AG04450 (cell line): ENCODE measurements at places on chromosomes 5 and 9.

- no peak for DNase-seq
Measured at GRCh38 chr5:29130786-29131185, 2062.7 kb upstream of the CDH6 start.

GRCh38 chr5:151231359-151231758 lies 7.5 kb upstream of the CCDC69 start:
- no peak for DNase-seq

DNA sequence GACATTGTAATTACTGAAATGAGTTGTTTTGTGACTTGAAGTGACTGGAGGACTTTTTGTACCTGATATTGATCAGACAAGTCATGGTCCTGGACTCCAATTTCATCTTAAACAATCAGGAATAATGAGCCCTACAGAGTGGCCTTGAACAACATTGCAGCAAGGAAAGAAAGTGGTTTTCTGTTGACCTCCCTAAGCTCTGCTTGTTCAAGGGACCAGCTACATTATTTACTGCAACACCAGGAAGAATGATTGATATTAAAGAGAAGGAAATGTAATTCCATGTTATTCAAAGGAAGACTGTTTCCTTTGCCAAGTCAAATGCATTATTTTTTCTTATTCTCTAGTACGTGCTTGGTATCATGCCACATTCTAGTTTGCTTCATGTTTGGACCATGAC lies 22.6 kb downstream of the ENTREP1 start:
- DNase-seq = no peak

DNA sequence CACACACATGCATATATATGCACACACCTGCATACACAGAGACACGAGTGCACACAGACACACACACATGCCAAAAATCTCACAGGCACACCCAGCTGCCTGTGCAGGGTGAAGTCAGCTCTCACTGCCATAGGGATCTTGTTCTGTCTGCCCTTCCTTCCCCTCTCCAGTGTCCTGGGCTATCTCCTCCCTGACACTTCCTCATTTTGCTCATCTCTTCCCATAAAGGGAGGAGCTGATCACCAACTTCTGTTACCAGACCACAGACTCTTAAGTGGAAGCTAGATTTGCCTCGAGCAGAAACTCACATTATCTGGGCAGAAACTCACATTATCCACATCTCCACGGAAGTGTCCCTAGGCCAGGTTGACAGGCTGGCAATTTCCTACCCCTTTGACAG lies 28.7 kb downstream of the LCP2 start:
- no peak for DNase-seq

DNA sequence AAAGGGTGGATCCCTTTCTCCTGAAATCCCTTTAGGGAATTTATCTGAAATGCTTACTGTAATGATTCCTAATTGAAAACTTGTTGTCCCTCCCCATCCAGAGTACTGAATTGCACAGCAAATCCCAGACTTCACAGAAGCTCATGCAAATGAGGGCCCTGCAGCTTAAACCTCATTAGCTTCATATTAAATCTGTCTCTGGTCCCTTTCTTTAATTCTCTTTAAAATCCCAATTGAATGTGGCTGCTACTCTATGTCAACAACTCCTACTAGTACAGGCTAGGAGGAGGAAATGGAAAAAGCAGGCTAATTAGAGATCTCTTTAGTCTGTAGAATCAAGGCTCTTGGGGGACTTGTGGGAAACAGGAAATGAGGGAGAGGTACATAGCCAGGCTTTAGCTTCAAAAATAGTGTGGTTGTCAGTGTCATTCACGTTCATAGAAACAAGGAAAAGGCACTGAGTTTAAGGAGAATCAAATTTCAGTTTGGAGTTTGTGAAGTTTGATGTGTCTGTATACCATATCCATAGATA lies 191.3 kb upstream of the PRDM9 start:
- DNase-seq = no peak

DNA sequence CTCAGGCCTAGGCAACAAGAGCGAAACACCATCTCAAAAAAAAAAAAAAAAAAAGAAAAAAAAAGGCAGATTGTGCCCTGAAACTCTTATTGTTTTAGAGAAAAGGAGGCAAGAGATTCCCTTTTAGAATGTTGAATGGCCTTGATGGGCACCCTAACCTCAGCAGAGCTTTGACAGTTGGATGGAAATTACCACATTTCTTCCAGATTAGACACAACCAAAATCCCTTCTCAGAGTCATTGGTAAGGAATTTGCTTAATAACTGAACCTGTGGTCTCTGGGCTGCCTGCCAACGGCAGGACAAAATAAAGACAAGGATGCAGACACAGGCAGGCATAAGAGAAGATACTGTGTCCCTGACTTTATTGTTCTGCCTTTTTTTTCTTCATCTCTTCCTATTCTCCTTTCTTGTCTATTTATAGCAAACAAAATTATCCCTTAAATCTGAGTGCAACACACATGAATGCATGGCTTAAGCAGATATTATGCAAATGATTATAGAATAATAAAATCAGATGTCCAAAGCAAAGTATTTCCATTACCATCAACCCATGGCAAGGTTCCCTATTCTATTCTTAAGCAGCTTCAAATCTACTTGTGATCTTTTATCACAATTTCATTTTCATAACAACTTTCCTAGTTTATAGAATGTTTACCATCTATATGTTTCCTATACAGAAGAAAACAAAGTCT lies 37.3 kb upstream of the TRIO start:
- DNase-seq = peak; percentile 57

DNA sequence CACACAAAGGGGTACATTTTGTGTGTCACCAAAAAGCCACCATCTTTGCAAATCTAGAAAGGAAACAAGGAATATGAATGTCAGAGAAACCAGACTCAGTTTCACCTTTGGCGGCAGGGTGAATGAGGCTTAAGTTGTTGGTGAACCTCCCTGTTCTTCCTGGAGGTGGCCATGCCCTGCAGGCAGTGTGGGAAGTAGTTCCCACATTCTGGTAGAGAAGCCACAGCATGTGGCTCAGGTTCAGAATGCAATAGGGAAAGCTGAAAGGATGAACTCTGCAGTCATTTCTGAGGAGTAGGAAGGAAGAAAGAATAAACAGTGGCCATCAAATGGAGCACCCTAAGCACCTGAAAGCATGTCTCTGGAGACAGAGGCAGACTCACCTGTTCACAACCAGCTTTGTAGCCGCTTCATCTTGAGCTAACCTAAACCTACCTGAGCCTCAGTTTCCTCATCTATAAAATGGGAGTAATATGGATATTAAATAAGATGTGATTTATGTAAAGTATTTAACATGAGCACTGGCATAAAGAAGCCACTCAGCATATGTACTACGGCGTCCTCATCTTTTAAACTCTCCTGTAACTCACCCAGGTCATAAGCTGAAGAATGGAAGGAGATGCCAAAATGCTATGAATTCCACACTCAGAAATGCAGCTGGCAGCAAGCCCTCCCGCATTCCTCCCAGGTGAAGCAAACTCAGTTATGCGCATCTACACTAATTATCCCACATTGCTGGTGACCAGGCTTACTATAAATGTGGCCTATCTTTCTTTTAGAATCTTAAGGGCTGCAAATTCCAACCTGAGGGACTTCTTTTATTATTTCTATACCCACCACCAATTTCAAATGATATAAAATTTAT lies 86.0 kb downstream of the ZNF608 start:
- DNase-seq = no peak

DNA sequence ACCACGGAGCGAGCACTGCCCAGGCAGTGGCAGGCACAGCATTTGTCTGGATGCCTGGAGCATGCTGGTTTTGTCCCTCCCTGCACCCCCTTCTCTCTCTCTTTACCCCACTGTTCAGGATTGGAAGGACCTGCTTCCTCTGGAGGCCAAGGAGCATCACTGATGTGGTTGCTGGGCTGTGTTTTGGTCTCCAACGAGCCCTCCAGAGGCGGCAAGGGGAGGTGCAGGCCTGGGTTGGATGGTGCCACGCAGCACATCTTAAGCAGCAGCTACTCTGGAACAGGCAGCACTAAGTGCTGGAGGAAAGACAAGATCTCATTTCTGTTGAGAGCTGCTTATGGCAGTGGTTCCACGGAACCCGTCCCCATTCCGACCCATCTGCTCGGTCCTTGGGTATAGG lies 139.6 kb downstream of the CMYA5 start:
- DNase-seq = no peak

- no peak for DNase-seq
Measured at GRCh38 chr5:77568082-77568481, 70.4 kb downstream of the OTP start.
